ENCODE measurements at places on chromosomes 4 and X.

GRCh38 chrX:34275699-34276098 is 143.6 kb upstream of the FAM47A start:
- H3K27me3 ChIP-seq: no peaks in the 10 kb centered on the region
- DNase-seq: no peak
- H3K4me3 ChIP-seq: no peak overlapping the region
- no peak overlapping the region for H3K27ac ChIP-seq

DNA sequence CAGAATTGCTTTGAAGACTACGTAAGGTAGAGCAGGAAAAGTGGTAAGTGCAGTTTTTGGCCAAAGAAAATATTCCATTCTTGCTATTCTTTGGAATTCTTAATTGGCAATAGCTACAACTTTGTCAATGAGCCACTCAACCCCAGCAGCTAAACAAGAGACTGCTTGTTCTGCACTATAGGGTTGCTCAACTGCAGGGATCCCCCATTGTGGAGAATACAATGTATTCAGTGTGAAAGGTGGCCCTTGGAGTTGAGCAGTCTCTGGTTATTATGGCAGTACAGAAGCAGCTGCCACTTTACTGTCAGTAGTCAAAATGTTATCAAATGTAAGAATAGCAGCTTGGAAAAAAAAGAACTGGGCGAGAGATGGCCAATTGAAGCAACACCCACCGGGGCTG is 808.7 kb downstream of the CENPC start:
- no peaks in the 10 kb centered on the region for H3K36me3 ChIP-seq
- no peak overlapping the region for H3K27ac ChIP-seq
- H3K4me3 ChIP-seq: no peak overlapping the region
- H3K27me3 ChIP-seq: no peaks in the 10 kb centered on the region

- DNase-seq: no peak
- H3K27ac ChIP-seq: no peak overlapping the region
- no peaks in the 10 kb centered on the region for H3K4me1 ChIP-seq
- no peak overlapping the region for H3K4me3 ChIP-seq
Observed at GRCh38 chr4:109760682-109761081, 30.8 kb upstream of the PLA2G12A start.

- H3K36me3 ChIP-seq: no peaks in the 10 kb centered on the region
- H3K4me1 ChIP-seq: no peaks in the 10 kb centered on the region
- no peaks in the 10 kb centered on the region for H3K27me3 ChIP-seq
Observed at GRCh38 chr4:188869581-188869980, 730.3 kb downstream of the TRIML1 start.

DNA sequence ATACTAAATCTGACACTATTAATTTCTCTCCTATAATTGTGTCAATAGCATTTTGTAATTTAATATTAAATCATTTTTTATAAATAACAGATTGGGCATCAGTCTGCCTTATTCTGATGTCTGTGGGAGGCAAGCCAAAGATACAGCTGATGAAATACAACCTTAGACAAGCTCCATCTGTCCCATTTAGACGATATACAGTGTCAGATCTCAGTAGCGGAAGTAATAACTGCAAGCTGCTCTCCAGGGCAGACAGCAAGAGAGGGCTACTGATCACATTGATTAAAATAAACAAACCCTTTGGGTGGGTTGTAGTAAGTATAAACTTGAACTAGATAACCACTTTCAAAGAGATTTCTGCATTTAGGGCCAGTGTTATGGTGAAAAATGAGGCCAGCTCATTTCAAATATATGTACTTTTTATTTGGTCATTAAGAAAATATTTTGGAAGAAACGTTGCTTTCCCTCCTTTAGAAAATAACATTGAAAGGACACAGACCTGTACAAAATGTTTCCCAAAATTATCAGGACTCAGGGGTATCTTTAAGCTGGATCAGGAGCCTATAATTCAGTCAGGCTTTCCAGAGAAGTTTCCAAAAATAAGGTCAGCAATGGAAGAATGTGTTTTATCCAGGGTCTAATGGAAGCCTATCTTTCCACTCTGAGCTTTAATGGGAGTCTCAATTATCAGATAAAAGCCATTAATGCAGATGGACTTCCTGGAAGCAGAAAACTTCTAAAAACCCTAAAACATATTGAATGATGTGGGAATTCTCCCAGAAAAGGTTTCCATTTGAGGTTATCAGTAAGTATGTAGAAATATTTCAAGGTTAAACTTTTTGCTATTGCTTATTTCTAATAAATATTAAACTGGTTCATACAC is 1028.8 kb upstream of the IGFBP7 start:
- H3K27me3 ChIP-seq: no peaks in the 10 kb centered on the region
- no peak overlapping the region for H3K27ac ChIP-seq

- no peak for DNase-seq
- H3K36me3 ChIP-seq: no peaks in the 10 kb centered on the region
- no peaks in the 10 kb centered on the region for H3K4me1 ChIP-seq
Observed at GRCh38 chrX:149563359-149563758, 13.6 kb upstream of the HSFX3 start.

- H3K27me3 ChIP-seq: no peaks in the 10 kb centered on the region
- H3K4me1 ChIP-seq: no peaks in the 10 kb centered on the region
- DNase-seq: peak; percentile 50
- no peaks in the 10 kb centered on the region for H3K36me3 ChIP-seq
Observed at GRCh38 chr4:76270244-76271175, 19.0 kb downstream of the FAM47E start.

DNA sequence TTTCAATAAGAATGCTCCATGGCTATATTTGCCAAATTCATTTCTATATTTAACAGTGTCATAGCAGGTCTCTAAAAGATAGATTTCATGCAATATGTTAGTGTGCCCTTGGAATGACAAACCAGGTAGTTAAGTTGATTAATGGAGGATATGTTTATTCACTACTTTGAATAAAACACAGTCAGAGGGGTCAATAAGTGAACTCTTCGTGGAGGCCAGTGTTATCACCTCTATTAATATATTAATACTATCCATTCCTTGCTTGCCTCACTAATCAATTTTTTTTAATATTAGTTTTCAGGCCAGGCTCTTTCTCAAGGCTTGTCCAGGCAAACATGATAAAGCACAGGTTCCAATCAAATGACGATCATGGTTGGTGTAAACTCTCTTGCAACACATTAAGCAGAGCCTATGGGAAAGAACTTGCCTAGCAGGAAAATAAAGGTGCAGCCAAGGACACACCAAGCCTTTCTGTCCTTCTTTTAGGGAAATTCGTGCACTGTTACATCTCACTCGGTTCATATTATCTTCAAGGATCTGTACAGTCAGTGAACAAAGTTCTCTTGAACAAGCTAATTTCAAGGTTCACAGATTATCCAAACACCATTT is 144.7 kb downstream of the DCK start:
- no peaks in the 10 kb centered on the region for H3K27me3 ChIP-seq
- no peaks in the 10 kb centered on the region for H3K36me3 ChIP-seq
- H3K4me1 ChIP-seq: no peaks in the 10 kb centered on the region
- H3K4me3 ChIP-seq: no peak overlapping the region
- no peak overlapping the region for H3K27ac ChIP-seq
- DNase-seq: no peak

DNA sequence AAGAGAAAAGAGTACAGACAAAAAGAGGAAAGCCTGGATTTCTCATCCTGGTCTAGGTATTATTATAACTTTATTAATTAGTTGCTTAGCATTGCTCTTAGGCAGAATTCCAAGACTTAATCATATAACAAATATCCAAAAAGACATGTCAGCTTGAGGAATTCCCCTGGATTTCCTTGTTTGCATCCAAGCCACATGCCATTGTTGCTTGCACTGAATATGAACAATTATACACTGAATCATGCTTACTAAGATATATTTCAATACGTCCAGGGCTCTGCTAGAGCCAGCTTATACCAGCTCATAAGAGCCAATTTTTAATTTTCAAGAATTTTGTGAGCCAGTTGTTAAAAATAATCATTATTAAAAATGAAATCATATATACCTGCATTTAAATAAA is 5.5 kb upstream of the TLR10 start:
- no peak overlapping the region for H3K4me3 ChIP-seq
- no peaks in the 10 kb centered on the region for H3K4me1 ChIP-seq
- H3K27ac ChIP-seq: no peak overlapping the region

GRCh38 chr4:14177987-14178386 is 550.5 kb upstream of the BOD1L1 start:
- H3K27ac ChIP-seq: no peak overlapping the region
- DNase-seq: no peak
- H3K36me3 ChIP-seq: no peaks in the 10 kb centered on the region

- no peaks in the 10 kb centered on the region for H3K4me1 ChIP-seq
- DNase-seq: no peak
- H3K4me3 ChIP-seq: no peak overlapping the region
- H3K27me3 ChIP-seq: no peaks in the 10 kb centered on the region
- H3K27ac ChIP-seq: no peak overlapping the region
Observed at GRCh38 chrX:16979226-16979625, 32.8 kb downstream of the REPS2 start.

DNA sequence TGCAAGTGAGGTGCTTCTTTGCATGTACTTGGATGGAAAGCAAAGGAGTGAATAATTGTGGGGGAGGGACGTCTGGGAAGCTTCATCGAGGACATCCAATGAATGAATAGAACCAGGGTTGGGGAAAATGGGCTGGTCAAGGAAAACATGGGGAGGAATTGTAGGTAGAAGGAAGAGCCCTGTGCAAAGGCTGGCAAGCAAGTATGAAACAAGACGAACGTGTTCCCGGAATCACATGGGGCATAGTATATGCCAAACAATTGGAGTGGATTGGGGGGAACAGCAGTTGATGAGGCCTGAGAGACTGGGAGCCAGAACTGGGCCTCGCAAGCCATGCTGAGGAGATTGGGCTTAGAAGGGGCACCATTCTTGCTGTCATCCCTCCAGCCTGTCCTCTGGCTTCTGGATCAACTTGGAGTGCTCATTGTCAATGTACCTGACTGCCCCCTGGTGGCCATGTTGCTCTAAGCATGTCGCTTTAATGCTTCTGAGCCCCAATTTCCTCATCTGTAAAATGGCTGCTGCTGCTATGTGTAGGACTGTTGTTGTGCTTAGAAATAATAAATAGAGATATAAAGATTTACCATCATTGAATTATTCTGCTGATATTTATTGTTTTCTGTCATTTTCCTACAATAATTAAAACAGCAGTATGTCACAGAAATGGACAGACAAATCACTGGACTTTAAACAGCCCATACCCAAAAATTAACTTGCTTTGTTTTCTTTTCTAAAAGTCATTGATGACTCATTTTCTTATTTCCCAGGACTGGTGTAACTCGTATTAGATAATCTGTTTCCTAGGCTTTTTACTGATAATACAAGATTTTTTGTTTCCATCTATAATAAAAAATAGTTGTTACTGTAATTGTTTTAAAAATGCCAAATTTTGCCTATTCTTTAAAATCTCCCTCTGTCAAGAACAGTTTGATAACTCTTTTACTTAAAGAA is 66.4 kb downstream of the JADE3 start:
- no peaks in the 10 kb centered on the region for H3K27me3 ChIP-seq
- no peaks in the 10 kb centered on the region for H3K4me1 ChIP-seq
- no peak overlapping the region for H3K4me3 ChIP-seq
- H3K27ac ChIP-seq: peak overlapping the region; percentile 14
- DNase-seq: peak; percentile 21
- H3K36me3 ChIP-seq: no peaks in the 10 kb centered on the region

DNA sequence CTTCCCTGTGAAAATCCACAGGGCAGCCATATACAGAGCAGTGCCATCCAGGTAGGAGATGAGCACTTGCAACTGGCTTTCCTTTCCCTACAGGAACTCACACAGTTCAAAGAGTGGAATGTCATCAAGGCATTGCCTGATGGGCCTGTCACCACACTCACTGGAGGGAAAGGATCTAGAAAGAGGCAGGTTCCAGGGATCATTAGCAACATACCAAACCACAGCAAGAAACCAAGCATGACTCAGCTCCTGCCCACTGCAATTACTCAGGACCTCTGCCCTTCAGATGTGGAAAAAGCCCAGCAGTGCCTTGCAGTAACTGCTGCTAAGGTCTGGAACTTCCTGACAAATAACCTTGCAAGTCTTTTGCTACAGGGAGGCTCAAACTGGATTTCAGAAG is 101.2 kb downstream of the ZNF674 start:
- no peaks in the 10 kb centered on the region for H3K36me3 ChIP-seq
- H3K4me1 ChIP-seq: no peaks in the 10 kb centered on the region

- peak; percentile 23 for DNase-seq
- H3K27me3 ChIP-seq: no peaks in the 10 kb centered on the region
- no peaks in the 10 kb centered on the region for H3K36me3 ChIP-seq
- H3K4me3 ChIP-seq: no peak overlapping the region
Observed at GRCh38 chrX:17390419-17390850, 15.4 kb downstream of the NHS start.

DNA sequence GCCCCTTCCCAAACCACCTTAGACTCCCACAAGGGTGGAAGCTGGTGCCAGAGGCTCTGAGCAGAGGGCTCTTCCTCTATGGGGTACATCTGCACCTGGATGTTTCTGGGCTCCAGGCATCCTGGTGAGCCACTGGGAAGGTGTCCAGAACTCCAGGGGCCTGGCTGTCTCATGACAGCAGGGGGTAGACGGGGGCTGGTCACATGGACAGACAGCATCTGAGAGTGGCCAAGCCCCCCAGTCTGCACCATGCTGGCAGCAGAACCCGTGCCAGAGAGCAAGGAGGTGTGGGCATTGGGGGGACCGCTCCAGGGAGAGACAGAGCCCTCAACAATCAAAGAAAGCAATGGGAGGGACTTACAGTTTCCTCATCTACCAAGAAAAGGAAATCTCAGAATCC is 39.5 kb downstream of the ZFYVE28 start:
- DNase-seq: no peak
- no peaks in the 10 kb centered on the region for H3K4me1 ChIP-seq
- H3K27me3 ChIP-seq: no peaks in the 10 kb centered on the region
- no peak overlapping the region for H3K4me3 ChIP-seq

GRCh38 chrX:10525381-10526120 is 94.8 kb downstream of the MID1 start:
- H3K27me3 ChIP-seq: no peaks in the 10 kb centered on the region
- H3K4me3 ChIP-seq: no peak overlapping the region
- H3K27ac ChIP-seq: no peak overlapping the region
- no peaks in the 10 kb centered on the region for H3K36me3 ChIP-seq

- no peaks in the 10 kb centered on the region for H3K36me3 ChIP-seq
- H3K4me3 ChIP-seq: no peak overlapping the region
- no peak overlapping the region for H3K27ac ChIP-seq
- H3K27me3 ChIP-seq: no peaks in the 10 kb centered on the region
- no peak for DNase-seq
Observed at GRCh38 chrX:72062916-72063315, 68.8 kb downstream of the RTL5 start.

Measured in left lung (tissue), 14 donors.